Bronchial epithelial cell (primary cell): ENCODE measurements at places on chromosomes 2 and 18. TPM values are rescaled to one million over a fixed set of nuclear protein-coding genes. Genes with fewer than 3 reads are reported as not detected.

- no peak for DNase-seq
These were observed 35.8 kb downstream of the BCL2L11 start for GRCh38 chr2:111156529-111156928.

DNA sequence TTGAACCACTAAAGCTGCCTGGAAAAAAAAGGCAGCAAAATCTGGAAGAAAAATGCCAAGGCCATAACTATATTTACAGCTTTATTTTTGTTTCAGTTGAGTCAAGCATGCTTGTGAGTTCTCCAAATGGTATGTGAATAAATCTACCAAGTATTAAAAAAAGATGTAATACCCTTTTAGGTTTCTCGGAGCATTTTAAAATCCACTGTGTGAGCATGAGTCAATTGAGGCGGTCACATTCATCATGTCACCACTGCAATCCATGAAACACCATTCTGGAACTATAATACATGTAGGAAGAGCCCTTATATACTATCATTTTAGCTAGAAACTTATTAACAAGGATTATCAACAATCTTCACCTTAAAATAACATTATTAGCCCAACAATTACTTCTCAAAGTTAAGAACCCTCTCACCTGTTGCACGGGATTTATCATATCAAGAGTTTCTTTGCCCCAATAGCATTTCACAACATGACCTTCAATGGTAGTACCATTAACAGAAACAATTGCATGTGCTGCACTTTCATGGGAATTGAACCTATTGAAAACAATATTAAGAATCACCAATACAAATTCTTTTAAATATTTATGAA lies 24.2 kb upstream of the C2orf42 start:
- no peak for DNase-seq

DNA sequence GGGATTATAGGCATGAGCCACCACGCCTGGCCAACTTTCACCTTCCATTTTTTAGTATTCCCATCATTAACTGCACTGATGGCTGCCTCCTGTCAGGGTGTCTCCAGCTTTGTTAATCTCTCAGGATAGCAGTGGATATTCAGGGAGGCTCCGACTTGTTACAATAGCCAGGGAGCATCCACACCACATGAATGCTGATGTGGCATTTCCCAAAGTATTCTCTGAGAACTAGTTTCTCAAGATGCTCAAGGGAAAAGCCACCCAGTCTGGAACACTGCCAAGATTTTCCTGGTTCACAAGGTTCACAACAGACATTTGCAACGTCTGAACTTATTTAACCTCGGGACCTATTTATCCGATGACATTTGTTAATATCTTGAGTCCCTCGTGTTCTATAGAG lies 33.8 kb downstream of the ZNF519 start:
- no peak for DNase-seq

GRCh38 chr18:525036-525797 lies 24.7 kb upstream of the COLEC12 start:
- peak; percentile 10 for DNase-seq

DNA sequence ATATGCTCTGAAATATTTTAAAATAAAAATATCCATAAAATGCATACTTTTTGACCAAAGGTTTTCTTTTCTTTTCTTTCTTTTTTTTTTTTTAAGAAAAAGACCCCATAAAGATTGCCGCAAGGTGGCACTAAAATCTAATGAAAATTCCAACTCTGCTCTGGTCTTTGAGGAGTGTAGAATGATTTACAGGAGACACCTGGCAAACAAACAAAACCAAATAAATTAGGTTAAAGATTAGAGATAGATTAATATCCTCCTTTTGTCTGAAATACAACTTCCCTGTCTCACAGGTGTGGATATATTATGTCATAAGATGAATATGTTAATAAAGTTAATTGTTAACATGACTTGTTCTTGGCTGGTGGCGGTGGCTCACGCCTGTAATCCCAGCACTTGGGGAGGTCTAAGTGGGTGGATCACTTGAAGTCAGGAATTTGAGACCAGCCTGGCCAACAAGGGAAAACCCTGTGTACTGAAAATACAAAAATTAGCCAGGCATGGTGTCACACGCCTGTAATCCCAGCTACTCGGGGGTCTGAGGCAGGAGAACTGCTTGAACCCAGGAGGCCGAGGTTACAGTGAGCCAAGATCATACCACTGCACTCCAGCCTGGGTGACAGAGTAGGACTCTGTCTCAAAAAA lies 3.5 kb upstream of the RHOB start:
- DNase-seq: peak; percentile 58

GRCh38 chr2:219951099-219951498 lies 323.7 kb downstream of the SLC4A3 start:
- DNase-seq: no peak

Gene PROKR1
- total RNA-seq: not detected in 2 replicates

Gene ATP5MC3
- total RNA-seq: 76.1 and 80.3 TPM in 2 replicates

DNA sequence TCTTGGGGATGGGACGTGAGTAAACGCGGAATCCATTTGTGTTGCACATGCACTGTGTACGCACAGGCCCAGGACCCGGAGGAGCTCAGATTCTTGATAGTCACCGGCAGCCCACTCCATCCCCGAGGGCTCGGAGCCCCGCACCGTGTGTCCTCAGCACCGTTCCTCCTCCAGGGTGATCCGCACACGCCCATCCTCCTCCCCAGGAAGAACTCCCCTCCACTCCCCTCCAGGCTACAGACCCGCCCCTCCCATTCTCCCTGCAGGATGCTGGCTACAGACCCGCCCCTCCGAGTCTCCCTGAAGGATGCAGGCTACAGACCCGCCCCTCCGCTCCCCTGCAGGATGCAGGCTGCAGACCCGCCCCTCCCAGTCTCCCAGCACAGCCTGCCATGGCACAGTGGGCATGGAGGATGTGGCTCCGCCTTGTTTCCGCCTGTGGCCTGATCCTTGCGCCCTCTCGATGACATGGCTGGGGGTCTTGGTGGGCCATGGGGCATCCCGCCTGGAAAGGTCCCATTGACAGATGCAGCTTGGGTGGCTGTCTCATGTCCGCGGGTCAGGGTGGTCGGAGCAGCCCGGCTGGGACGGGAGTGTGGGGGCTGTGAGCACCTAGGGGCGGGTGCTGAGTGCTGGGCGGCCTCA lies 14.1 kb downstream of the CTDP1 start:
- DNase-seq: no peak

Gene LRP2
- not detected in 2 replicates for total RNA-seq

Gene ERFE
- total RNA-seq: 4.2 and 5.8 TPM in 2 replicates

DNA sequence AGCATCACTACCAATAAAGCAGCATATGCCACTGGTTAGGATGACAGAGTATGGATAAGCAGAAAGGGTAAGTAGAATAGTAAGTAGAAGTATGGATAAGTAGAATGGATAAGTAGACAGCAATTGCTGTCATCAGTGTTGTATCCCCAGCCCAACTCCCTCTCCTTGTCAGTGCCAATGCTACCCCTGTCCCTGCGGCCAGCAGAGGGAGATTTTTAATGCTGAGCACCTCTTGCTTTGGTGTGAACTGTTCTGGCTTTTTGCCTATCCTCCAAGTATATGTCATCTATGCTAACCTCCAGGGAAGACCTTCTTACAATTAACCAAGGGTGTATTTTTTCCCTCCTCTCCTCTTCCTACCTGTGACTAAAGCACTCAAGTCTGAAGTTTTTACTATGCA lies 136.7 kb upstream of the SPHKAP start:
- DNase-seq: peak; percentile 14

- DNase-seq: no peak
These were observed 113.0 kb downstream of the MEIS1 start for GRCh38 chr2:66547887-66548286.

Gene MARCO
- total RNA-seq: 0.13 TPM in 1 of 2 replicates, not detected in the other

Gene RUFY4
- not detected in 2 replicates for total RNA-seq

DNA sequence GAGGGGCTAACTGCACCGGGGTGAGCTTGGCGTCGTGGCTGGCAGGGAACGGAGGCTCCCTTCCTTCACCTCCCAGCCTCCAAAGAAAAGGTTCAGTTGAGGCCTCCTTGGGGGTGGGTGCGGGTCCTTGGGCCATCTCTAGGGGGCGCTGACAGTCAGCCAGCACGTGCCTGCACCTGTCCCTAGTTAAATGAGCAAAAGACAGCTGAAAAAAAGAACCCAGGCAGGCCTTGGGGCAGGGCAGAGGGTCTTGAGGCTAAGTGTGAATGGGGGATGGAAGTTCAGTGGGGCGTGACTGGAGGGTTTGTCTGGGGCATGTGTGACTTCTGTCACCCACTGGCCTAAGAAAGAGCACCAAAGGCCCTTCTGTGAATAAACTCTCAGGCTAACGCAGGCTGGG lies 56.4 kb downstream of the ZFP36L2 start:
- DNase-seq: no peak

- DNase-seq: no peak
These were observed 156.7 kb downstream of the SLC4A10 start for GRCh38 chr2:161780881-161781280.

- peak; percentile 67 for DNase-seq
These were observed 16.7 kb downstream of the BCL11A start for GRCh38 chr2:60536746-60537145.

- peak; percentile 86 for DNase-seq
These were observed 89.2 kb upstream of the GLS start for GRCh38 chr2:190791347-190791975.

DNA sequence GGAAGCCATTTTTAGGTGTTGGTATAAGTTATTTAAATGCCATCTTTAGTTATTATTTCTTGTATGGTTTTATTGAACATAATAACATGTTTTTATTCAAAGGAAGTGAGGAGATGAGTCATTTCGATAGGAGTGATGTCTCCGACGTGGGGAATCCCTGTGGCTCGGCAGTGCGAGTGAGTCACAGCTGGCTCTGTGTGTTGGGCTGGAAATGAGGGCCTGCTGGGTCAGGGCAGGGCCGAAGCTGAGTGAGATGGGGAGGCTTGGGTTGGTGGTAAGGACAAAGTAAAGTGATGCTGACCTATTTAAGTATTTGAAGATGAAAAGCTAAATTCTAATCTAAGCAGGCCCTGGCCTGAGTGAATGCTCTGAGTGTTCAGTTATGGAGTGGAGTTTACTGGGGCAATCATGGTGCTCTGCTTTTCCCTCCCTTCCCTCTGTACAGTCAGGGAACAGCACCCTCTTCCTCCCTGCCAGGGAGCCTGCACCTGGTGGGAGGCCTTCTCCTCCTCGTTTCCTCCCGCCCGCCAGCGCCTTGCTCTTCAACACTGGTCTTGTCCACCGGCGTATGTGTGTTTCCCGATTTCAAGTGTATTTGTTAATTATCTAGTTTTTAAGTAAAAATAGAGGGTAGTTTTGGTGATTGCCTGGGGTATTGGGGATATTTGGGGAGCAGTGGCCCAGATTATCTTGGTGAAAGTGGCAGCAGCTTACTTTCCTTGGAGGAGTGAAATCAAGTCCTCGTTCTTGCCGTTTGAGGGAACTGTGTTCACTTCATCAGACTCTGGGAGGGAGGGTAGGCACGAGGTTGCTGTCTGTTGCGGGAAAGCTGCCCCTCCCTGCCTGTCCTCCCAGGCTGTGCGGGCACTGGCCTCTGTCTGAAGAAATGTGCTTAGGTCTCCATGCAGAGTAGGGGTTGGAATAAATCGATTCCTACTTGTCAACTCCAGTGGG lies 157.0 kb downstream of the LDLRAD4 start:
- DNase-seq: peak; percentile 56

Gene MAPK4
- under 0.01 TPM in 1 of 2 replicates, not detected in the other for total RNA-seq

- no peak for DNase-seq
These were observed 184.2 kb downstream of the PDE1A start for GRCh38 chr2:182242609-182243008.

DNA sequence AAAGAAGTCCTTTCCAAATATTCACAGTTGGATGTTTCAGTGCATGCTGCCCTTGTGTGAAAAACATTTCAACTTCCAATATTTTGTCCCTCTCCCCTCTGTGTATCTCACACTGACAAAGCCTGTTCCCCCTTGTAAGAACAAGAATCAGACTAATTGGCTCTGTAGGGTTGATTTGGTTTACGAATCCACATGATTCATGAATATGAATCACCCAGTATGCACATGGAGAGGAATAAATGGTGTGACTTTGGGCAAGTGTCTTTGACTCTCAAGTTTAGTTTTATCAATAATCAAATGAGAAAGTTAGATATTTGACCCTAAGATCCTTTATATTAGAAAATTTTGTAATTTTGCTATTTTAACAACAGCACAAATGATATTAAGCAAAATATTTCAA lies 9.3 kb upstream of the CDH20 start:
- peak; percentile 43 for DNase-seq

- peak; percentile 72 for DNase-seq
These were observed 55.3 kb downstream of the HS1BP3 start for GRCh38 chr2:20595439-20596192.

- peak; percentile 94 for DNase-seq
These were observed 305.0 kb downstream of the PTH2R start for GRCh38 chr2:208711598-208711997.

- no peak for DNase-seq
These were observed 14.7 kb downstream of the DAW1 start for GRCh38 chr2:227886149-227886548.

Gene SLC35F6
- 29.2 and 37.1 TPM in 2 replicates for total RNA-seq

Gene GPR35
- 0.26 and 0.38 TPM in 2 replicates for total RNA-seq

DNA sequence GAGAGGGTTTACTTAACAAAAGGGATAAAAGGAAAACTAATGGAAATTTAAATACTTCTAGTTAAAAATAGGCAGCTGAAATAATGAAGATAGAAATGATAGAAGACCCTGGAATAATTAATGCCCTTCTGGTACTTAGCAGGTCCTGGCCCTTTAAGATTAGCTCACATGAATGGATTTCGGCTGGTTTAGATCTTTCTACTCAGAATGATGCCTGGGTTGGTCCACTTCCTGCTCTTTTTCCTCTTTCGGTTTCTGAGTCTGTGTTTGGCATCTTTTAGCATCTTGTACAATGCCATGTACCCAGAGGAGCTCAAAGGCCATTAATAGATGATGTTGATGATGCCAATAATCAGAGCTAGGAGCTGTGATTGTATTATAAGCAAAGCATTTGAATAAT lies 290.5 kb downstream of the CLIP4 start:
- DNase-seq: no peak

DNA sequence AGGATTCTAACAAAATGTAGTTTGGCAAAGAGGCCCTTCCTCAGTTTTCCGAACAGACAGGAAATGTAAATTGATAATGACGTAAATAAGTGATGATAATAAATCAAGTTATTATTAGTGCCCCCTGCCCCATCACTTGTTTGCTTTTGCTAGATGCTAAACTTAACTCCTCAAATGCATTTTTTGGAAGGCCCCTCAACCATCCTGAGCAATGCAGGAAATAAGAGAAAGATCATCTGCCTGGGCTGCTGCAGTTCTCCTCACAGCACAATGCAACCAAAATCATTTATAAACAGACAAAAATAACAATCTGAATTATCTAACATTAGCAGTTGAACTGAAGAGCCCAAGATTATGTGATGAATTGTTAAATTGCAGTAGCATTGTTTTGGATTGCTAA lies 62.6 kb upstream of the PSMD14 start:
- DNase-seq: no peak

- DNase-seq: no peak
These were observed 416.8 kb upstream of the SLC14A2 start for GRCh38 chr18:45198526-45198925.

DNA sequence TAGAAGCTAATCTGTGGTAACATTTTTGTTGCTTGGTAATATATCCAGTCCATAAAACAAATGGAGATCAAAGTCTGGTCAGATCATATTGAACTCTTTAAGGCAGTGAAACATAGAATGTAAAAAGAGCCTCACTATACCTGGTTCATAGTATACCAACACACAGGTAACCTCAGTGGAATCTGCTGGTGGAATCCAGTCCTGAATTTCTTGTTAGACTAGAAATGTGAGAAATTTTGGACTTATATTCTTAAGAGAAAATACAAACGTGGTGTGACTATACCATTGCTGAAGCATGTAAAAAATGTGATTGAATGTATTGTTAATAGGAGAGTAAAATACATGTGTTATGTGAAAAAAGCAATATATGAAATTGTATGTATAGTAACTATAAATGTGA lies 46.1 kb upstream of the GRHL1 start:
- peak; percentile 61 for DNase-seq
